ENCODE measurements at places on chromosomes 1 and 21.

GRCh38 chr21:44301961-44302406, 2.1 kb downstream of the PFKL start:
- no peak for DNase-seq

DNA sequence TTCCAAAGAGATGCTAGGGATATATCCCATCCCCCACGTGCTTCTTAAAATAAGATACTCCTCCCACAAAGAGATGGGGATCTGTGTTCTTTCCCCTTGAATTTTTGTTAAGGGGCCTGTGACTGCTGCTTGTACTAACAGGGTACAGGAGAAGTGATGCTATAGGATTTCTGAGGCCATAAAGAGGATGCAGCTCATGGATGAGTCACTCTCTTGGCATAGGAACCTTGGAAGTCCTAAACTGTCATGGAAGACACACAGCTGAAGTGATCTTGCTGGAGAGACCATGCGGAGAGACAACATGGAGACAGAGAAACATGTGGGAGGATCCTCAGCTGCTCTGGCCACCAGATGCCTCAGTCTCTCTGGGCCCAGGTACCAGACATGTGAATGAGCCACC, 157.2 kb downstream of the S1PR1 start:
- no peak for DNase-seq

DNA sequence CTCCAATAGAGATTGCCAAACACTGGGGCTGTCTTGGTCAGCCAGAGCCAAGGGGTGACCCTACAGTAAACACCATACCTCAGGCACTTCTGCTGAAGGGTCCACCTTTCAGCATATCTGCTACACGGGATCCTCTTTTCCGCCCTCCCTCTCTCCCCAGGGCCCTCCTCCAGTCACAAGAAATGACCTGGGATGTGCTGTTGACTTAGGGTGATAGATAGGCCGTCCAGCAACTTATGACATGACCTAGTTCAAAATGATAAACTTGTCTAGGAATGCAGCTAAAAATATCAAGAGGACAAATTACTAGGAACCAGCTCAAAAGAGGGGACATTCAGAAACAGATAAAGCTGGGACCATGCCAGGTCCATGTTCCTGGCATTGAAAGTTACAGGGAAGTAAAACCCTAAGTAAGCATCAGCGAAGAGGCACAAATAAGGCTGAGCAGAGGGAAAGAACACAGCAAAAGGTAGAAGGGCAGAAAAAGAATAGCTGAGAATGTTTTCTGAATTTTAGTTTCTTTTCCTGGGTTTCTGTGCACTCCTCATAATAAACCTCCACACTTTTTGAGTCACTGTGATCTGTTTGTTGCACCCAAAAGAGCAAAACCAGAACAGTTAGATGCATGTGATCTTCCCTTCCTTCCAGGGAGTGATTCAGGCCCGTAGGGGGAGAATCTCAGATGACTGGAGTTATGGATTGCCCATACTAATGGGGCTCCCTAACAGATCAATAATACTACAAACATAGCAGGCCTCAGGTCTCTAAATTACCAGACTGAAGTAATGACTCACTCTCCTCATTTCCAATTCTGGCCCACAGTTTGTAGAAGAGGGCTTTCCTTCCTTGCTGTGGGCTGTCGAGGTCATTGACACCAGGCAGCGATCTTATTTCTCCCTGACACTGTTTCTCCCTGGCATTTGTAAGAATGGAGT, 48.9 kb upstream of the F3 start:
- no peak for DNase-seq

DNA sequence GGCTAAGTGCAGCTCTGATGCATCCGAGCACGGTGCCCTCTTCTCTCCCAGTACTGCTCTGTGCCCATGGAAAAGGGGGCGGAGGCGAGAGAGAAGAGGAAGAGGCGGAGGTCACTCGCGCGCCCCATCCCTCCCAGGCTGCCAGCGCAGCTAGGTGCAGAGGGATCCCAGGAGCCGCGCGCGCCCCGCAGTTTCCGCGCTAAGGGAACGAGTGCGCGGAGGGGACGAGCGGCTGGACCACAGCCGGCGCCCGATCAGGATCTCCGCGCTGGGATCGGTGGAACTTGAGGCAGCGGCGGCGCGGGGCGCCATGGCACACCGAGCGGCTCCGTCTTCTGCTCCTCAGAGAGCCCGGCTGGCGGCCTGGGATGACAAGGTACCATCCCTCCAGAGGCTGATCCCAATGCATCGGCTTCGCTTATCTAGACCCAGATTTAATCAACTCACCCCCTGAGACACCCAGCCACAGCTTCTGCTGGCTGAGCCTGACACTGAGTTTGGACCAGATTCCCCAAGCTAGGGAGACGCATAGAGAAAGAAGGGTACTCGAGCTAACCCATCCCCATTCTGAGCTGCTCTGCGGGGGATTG, at the start of gene PTGFR:
Gene PTGFR, plus strand, starts transcription at position 114 of the 590 bp plus-strand sequence. CDS start 1,770 bp downstream, outside the sequence.
- no peak for DNase-seq

DNA sequence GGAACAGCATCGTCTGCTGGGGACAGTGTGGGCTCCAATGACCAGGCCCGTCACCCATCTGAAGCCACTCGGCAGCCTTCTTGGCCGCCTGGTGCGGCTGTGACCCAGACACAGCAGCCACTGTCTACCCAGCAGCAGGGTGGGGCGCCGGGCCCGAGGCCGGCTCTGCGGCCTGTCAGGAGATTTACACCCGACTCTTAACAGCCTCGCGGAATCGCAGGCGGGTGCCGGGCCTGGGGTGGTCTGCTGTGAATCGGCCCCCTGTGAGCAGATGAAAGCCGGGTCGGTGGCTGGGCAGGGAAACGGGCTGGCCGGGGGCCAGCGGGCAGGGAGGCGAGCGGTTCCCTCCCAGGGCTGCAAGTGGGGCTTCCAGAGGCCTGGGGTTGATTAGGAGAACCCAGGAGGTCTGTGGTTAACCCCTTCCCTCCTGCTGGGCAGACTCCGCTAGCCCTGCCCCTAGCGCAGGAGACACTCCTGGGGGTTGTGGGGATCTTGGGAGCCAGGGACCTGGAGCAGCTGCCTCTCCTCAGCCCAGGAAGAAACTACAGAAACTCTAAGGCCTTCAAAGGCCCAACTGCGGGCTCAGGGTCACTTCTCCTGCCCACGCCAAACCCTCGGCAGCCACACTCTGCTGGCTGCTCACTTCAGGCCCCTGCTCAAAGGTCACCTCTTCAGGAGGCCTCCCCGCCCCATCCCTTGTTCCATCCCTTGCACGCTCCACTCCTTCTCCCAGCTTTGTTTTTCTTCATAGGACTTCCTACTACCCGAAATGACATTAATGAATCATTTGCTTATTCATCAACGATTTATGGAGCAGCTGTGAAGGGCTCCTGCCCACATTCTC, 15.6 kb downstream of the RUNX3 start:
- no peak for DNase-seq

DNA sequence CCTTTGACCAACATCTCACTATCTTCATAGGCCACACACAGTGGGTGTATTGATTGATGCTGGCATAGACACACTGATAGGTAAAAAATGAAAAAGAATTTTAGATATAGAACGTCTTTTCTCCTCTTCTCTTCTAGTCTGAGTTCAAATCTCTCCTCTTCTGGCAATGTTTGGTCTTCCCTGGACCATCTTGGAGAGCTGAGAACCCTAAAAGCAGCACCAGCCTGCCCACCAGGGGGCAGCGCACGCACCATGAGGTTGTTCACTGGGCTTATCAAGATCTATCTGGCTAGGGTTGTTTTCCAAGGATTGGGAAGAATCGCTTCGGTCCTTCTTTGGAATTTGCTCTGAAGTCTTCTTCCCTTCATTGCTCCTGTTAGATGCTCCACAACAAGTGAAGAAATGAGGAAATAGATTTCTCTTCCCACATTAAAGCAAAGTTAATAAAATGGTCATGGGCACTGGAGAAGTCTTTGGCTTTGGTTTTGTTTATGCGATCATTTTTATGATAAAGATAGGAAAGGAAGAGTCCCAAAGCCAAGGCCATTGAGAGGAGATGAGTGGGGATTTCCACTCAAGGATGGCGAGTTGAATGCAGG, 104.0 kb upstream of the OLIG2 start:
- peak; percentile 3 for DNase-seq

GRCh38 chr1:56877973-56878372, 23.4 kb downstream of the C8A start:
- DNase-seq, result no peak

DNA sequence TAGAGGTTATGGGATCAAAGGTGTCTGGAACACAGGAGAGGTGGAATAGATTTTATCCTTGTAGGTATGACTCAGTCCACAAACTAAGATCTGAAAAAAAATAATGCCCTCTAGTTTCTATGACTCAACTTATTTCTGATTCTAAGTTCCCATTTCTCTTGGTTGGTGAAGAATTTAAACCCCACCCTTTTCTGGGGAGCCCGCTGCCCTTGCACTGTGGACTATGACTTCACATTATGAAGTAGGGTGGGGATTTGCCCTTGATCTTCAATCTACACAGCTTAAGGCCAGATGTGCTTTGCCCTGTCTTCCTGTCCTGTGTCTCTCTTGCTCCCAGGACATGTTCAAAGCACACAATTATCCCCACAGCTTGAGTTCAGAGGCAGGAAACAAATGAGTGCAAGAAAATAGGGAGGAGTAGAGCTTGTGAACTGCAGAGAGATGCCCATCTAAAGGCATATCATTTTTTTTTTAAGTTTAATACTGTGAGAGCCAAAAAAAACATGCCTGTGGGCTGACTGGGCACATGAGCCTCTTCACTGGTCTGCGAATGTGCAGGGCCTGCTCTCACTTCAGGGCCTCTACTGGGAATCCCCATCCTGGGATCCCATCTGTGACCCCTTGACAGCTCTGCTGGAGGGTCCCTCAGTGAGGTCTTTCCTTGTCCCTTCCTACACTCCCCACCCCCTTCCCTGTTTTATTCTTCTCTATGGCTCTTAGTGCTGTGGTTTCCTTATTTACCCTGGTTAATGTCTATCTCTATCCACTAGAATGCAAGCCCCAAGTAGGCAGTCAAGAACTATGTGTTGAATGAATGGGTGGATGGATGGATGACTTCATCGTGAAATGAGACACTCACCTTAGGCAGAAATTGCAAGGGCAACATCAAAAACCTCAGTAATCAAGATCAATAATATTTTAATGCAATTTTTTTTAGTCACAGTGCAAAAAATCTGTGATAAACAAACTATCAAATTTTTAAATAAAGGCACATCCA, 61.5 kb downstream of the CD58 start:
- no peak for DNase-seq

DNA sequence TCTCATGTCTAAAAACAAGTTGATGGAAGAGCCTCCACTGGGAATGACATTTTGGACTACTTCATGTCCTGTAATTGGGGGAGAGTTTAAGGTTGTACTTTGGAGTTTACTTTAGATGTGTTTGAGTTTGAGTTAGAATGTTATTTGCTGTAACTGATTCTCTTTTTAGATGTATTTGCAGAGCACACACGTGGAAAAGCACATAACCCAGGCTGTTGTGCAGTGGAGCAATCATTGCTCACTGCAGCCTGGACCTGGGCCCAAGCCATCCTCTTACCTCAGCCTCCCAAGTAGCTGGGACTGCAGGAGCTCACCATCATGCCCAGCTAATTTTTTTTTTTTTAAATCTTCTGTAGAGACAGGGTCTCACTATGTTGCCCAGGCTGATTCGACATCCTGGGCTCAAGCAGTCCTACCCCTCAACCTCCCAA, 36.7 kb upstream of the SH3D21 start:
- no peak for DNase-seq

DNA sequence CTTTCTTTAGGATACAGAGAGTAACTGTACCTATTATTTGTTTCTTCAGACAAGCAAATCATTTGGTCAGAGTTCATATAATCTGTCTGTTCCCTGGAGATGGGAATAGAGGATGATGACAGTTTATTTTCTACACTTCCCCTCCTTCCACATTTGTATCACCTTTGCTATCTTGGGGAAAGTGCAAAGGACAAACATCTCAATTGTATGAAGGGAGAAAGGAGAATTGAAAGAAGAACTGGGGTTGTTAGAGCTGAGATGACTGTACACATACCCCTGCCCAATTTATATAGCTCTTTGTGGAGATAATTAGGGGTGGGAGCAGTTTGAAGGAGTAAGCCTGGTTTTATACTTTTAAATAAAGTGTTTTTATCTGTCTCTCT, 14.0 kb downstream of the POLR3GL start:
- no peak for DNase-seq

DNA sequence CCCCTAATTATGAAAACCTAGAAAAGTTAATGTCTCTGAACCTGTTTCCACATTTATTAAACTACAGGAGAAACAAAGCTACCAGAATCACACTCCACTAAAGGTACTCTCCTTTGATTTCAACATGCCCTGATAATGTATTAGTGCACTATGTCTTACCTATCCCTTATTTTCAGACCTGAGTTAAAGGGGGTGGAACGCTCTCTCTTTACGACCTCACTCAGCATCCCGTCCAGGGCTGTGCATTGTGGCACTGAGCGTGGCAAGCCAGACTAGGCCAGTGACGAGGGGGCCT, 678 bp downstream of the LSM10 start:
- no peak for DNase-seq

- DNase-seq, result no peak
Measured at GRCh38 chr1:34843392-34844251, 15.9 kb downstream of the SMIM12 start.

- DNase-seq, result no peak
Measured at GRCh38 chr1:218351391-218352074, 6.4 kb downstream of the TGFB2 start.

- DNase-seq, result no peak
Measured at GRCh38 chr1:153070243-153070642, 1.2 kb downstream of the SPRR2B start.

DNA sequence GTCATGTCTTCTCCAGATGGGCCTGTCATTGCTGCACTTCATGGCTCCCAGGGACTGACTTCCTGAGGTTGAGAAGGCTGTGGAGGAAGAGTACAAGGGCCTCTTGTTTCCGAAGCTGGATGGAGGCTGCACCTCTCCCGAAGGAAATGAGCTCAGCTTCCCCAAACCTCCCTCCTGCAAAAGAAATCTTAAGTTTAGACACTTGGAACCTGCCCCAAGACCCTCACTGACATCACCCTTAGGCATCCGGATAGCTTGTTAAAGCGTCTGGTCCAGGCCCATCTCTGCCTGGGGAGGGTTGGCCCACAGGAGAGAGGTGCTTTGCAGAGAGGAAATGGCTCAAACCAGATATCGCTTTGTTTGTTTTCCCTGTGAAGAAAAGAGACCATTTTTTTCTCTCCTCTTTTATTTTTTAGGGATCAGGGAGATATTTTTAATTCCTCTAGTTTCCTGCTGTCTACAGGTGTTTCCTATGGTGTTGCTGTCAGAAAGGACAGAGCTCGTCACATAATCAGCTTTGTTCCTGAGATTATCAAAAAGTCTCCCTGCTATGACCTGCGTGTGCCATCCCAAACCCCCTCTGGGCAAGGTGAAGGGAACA, 25.0 kb downstream of the RCSD1 start:
- DNase-seq, result no peak

- no peak for DNase-seq
Measured at GRCh38 chr1:12593621-12594066, 24.4 kb downstream of the DHRS3 start.

GRCh38 chr1:22376976-22377375, 74.7 kb upstream of the ZBTB40 start:
- no peak for DNase-seq

GRCh38 chr1:84674705-84675104, 15.6 kb downstream of the SSX2IP start:
- DNase-seq, result no peak

Data from effector CD8-positive, alpha-beta T cell (primary cell).